Stimulated activated CD8-positive, alpha-beta memory T cell treated with anti-CD3 and anti-CD28 coated beads, Interleukin-4, amount 100 ng/mL, for 4 hours (primary cell): ENCODE measurements at places on chromosomes 2 and 18.

GRCh38 chr18:8835521-8835953 is 130.2 kb downstream of the MTCL1 start:
- DNase-seq: no peak

GRCh38 chr2:230821261-230821990 is 43.3 kb upstream of the ITM2C start:
- no peak for DNase-seq

DNA sequence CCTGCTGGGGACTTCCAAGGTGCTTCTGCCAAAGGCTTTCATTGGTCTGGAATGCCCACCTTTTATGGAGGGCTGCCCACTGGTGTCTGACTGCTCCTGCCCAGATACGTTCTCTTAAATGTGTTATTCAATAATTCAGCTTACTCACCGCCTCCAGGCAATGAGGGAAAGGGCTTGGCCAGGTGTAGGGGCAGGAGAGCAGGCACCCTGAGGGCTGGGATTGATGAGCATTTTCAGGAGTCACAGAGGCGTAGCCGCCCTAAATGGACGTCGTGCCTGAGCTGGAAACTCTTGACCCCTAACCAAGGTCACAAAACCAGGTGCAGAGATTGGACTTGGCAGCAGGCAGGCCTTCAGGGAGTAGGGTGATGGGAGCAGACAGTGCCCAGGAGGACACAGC is 26.8 kb downstream of the MAL start:
- no peak for DNase-seq

DNA sequence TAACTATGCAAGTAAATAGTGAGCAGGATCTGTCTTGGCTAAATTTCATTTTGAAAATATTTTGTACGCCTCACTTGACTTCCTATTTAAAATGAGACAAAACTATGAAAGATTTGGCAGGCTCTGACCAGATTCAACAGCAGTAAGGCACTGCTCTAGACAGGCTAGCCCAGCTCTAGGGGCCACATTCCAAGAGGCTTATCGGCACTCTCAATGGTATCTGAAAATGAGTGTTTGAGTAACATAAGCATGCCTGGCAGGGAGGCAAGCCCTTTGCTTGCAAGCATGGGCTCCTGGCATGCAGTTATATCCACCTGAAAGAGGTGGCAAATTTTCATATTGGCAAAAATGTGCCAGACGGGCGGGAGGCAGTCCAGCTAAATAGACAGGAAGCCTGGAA is 10.5 kb downstream of the CAPN13 start:
- DNase-seq: no peak

DNA sequence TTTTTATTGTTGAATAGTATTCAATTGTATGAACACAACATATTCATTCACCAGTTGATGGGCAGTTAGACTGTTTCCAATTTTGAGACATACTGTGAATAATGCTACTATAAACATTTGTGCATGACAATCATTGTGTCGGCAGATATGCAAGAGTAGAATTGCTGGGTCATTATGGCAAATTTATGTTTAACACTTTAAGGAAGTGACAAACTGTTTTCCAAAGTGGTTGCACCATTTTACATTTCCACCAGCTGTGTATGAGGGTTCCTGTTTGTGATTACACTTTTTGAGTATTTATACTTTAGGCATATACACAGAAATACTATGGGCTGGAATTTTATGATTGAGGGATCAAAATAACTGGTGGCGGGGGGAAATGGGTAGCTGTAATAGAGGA is 61.2 kb downstream of the MAP4K3 start:
- DNase-seq: no peak

- no peak for DNase-seq
Measured at GRCh38 chr2:235024931-235025773, 73.3 kb downstream of the SH3BP4 start.

GRCh38 chr2:72793798-72794440 is 31.9 kb downstream of the EXOC6B start:
- DNase-seq: no peak
